ENCODE measurements at places on chromosomes 4 and X.
A peak's percentile ranks its signal among the peaks of the same experiment; 100 is the strongest.

DNA sequence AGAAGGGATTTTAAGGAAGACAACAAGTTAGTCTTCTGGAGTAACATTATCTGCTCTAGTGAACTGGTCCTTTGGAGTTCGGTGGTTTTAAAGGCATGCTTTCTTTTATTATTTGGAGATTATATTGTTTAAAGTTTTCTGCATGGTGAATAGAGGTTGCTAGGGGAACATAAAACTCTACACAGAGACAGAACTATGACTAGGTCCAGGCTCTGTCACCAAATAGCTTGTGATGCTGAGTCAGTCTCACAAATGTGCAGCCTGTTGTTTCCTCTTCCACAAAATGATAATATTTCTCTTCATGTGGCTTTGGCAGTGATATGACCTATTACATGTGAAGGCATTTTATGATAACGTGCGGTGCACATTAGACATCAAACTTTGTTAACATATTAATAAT, 132.6 kb downstream of the PACRGL start:
- DNase-seq: no peak

DNA sequence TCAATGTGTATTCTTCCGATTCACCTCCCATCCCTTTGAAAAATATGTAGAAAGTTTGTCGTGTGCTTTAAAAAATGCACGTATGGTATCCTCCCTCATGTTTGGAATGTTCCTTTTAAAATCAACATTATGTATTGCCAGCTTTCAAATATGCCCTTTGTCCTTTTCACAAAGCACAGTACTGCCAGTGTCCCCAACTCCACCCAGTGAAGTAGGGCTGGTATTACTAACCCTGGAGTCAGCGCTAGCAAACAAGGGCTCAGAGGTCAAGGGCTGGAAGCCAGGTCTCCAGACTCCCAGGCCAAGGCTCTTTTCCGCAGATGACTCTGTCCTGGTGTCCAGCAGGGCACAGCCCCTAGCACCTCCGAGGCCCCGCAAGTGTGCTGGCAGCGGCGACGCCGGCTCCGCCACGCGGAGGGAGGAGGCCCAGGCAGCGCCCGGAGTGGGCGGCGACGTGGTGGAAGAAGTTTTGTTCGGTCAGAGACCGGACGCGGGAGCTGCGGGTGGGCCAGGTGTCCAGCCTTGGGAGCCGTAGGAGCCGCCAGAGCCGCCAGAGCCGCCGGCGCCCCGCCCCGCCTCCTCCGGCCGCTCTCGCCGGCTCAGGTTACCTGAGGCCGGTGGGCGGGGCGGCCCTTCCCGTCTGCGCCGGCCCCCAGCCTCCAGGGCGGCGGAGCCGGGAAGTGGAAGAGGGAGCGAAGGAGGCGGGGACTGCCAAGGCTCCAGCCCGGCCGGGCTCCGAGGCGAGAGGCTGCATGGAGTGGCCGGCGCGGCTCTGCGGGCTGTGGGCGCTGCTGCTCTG, at the start of gene IL13RA1:
IL13RA1 (plus strand) TSS at position 720 of the 799 bp plus-strand sequence; CDS start at position 753, 33 bp downstream.
- DNase-seq: peak; percentile 52

- no peak for DNase-seq
Observed at GRCh38 chrX:43717161-43717560, 61.1 kb downstream of the MAOA start.

- DNase-seq: no peak
Observed at GRCh38 chrX:70039758-70040157, 10.0 kb downstream of the AWAT2 start.

GRCh38 chrX:18278449-18278848, 57.8 kb upstream of the BEND2 start:
- DNase-seq: no peak

DNA sequence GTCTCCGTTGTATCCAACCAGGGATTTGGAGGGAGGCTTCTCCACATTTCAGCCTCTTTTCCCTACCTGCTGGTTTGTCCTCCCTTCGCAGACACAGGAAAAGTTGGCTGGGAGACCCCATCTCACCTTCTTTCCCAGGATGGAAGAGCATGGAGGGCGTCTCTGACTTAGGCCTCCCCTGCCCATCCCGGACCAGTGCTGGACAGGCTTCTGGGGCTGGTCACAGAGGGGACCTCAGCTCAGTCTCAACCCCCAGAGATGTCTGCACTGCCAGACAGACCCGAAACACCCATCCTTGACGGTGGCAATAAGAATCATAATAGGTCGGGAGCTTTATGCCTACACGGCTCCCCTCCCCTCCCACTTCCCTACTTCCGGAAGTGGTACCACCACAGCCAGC, 1.6 kb downstream of the WFS1 start:
- no peak for DNase-seq

- no peak for DNase-seq
Observed at GRCh38 chr4:123232439-123232838, 164.2 kb upstream of the SPRY1 start.

DNA sequence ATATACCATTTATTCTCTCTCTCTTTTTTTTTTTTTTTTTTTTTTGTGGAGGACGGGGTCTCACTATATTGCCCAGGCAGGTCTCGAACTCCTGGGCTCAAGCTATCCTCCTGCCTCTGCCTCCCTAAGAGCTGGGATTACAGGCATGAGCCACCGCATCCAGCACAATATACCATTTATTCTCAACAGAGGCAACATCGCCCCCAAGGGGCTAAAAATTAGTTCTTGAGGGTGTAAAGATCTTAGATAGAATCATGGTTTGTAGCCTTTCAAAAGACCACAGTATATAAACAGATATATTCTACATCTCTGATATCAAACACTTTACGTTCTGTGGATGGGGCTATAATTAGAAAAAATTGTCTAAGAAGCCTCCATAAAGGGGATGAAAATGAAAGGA, 39.8 kb upstream of the TCEAL2 start:
- DNase-seq: no peak

DNA sequence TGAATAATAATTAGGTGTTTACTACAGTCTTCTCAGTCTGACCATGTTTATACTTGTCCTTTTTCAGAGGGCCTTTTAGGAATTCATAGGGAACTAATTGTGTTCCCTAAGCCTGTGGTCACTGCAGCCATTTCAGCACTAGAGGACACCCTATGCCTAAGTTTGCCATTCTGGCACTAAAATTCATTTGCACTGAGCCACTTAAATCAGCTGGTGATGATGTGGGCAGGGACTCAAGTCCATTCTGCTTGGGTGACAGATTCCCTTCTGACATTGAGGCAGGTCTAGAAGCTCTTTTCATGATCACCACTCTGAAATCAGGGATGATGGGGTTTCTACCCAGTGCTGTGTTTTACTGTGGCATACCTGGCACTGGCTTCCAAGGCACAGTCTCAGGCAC, 1178.9 kb upstream of the DIAPH2 start:
- no peak for DNase-seq

GRCh38 chr4:147964266-147964880, 232.5 kb downstream of the ARHGAP10 start:
- DNase-seq: no peak

Data from frontal cortex (tissue), 4 donors.